IPS-NIHi11 (cell line): ENCODE measurements at places on chromosomes 1 and 21.

DNA sequence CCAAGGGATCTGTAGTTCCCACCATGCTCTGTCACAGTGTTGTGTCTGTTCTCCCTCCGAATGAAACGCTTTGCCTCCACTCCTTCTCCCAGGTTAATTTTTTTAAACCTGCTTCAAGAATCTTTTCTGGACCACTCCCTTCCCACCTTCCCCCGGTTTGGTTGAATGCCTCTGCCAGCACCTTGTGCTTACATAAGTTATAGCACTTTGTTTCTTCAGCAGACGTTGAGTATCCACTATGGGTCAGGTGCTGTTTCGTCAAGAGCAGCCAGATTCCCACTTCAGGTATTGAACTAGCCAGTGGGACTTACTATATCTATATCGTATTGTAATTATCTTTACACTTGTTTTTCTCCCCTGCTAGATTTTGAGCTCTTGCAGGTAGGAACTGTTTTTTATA lies 27.6 kb downstream of the TTF2 start:
- no peak for DNase-seq

DNA sequence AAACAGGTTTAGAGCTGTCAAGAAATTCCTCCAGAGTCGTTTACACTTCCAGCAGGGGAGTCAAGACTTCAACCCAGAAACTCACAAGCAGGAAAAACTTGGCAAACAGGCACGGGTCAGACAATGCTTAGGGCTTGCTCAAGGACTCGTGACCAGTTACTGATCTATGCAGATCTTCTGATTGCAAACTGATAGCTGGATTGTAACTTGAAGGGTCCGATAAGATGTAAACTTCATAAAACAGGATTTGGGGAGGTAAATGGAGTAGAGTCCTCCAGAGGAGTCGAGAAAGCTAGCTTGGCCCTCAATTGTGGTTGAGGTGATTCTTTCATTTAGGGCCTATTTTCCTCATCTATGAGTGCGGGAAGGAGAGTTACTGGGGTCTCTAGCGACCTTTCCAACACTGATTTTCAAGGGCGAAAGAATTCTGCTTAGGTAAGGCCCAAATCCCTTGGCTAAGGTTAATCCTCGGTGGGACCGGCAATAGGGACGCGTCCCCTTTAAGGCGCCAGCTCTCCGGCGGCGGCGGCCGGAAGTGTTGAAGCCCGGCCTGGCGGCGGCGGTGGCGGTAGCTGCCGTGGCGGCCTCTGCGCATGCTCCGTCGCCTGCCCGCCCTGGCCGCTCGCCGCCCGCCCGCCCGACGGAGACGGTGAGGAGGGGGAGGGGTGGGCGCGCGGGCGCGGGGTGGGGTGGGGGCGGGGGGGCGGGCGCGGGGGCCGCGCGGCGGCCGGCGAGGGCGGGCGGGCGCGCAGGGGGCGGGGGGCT lies at the start of gene GMEB1:
GMEB1 (plus strand) TSS at position 594 of the 765 bp plus-strand sequence. CDS start 14,829 bp downstream, outside the sequence.
- DNase-seq: peak; percentile 98

DNA sequence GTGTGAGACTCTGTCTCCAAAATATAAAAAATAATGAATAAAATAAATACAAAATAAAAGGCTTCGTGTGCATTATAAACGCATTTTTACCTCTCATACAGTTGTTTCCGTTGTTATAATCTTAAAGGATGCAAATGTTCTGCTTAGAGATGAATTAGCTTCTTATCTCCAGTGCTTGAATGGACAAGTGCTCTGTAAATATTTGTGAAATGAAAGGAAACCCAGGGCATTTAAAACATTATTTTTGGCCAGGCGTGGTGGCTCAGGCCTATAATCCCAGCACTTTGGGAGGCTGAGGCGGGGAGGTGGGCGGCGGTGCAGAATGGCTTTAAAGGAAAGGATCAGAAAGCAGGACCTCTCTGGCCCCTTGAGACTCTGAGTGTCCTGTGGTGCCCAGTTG lies 94.5 kb downstream of the HUNK start:
- DNase-seq: no peak

GRCh38 chr1:24317081-24317480 lies 2.1 kb upstream of the GRHL3 start:
- no peak for DNase-seq

DNA sequence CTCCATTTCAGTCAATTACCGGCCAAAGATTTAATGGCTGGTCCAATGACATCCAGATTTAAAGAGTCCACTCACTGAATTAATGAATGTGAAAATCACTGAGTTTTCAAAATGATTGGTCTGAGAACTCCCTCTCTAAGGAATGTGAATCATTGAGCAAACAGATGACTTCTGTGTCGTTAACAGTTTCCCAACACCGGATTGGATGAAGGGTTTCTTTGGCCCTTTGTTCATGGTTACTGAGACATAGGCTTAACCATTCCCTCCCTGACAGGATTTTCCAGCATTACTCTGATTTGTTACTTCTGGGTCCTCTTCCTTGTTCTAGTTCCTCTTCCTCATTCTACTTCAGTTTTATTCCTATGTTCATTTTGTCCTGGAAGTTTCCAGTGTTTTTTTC lies 1.5 kb upstream of the CLDN17 start:
- no peak for DNase-seq

DNA sequence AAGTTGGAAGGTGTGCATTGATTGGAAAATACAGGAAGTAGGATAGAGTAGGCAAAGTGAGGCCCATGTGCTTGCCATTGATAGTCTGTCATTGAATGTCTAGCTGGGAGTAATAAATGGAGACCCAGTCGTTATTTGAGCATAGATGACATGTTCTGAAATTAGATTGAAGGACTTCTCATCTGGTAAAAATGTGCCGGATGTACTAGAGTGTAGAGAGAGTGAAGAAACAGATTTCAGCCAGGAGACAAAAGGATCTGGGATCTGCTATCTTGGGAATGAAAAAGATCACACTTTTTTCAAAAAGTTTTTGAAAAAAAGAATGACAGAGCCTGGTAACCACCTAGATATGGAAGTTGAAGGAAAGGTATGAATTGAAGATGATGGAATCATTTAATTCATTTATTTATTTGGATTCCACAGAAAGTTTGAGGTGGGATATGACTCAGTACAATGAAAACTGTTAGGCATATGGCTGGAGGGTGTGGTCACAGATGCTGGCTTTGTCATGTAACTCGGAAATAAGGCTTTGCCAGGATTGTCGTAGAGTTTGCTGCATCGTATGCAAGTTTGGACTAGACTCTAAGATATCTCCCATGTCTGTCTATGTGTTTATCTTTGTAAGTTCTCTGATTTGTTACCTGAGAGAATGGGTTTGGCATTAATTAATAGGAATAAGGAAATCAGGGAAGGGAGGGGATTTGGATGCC lies 137.1 kb downstream of the PBX1 start:
- DNase-seq: no peak

DNA sequence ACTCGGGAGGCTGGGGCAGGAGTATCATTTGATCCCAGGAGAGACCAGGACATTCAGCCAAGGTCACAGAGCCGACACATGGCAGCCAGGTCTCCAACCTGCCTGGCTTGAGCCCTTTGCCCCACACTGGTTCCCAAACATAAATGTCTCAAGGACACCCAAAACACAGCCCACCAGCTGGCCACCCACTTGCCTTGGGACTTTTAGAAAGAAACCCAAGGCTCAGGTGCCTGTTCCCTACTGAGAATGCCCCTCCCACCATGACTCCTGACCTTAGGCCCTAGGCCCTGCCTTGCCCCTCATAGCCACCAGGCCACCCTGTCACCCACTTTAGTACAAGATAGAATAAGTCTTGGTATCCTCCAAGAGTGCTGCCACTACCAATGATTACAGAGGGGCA lies 41.9 kb upstream of the LRP8 start:
- DNase-seq: no peak

DNA sequence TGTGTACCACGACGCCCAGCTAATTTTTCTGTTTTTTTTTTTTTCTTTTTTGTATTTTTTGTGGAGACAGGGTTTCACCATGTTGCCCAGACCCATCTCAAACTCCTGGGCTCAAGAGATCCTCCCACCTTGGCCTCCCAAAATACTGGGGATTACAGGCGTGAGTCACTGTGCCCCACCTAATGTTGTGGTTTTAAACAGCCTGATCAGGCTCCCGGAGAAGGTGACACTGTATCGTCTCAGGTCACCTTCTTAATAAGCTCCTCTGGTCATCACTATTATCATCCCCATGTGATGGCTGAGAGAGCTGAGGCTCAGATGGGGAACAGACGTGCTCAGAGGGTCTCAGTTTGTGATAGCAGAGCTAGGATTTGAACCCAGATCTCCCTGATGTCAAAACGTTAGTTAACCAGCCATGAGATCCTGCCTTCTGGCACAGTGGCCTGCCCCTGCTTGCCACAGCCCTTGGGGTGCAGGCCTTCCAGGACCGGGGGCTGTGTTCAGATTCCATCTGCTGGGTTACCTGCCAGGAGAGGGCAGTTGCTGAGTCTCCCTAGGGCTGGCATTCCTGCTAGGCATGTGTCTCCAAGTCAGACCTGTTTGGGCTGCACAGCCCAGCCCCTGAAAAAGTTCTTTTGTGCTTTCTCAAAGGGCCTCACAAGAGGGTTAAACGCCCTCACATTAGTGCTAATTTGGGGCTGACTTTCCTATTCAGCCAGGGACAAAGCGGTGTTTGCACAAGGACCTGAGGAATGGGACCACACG lies 32.7 kb upstream of the GRHL3 start:
- peak; percentile 47 for DNase-seq

GRCh38 chr1:37752583-37753471 lies 12.1 kb downstream of the EPHA10 start:
- DNase-seq: peak; percentile 89

DNA sequence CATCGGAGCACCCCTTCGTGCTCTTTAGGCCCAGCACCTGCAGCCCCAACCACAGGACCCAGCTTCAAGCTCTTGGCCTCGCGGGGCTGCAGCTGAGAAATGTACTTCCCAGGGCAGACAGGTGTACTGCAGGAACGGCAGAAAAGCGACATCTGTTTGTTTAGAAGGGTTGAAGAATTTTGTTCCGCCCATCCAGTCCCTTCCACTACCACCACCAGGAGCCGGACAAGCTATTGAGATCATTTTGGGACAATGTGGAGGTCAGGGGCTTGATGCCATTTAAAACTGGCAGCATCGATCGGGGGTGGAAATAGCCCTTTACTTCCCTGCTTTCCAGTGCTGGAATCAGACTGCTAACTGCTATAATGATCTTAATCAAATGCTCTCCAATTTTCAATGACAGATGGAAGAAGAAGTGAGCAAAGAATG lies 1.7 kb downstream of the SERTAD4 start:
- no peak for DNase-seq

DNA sequence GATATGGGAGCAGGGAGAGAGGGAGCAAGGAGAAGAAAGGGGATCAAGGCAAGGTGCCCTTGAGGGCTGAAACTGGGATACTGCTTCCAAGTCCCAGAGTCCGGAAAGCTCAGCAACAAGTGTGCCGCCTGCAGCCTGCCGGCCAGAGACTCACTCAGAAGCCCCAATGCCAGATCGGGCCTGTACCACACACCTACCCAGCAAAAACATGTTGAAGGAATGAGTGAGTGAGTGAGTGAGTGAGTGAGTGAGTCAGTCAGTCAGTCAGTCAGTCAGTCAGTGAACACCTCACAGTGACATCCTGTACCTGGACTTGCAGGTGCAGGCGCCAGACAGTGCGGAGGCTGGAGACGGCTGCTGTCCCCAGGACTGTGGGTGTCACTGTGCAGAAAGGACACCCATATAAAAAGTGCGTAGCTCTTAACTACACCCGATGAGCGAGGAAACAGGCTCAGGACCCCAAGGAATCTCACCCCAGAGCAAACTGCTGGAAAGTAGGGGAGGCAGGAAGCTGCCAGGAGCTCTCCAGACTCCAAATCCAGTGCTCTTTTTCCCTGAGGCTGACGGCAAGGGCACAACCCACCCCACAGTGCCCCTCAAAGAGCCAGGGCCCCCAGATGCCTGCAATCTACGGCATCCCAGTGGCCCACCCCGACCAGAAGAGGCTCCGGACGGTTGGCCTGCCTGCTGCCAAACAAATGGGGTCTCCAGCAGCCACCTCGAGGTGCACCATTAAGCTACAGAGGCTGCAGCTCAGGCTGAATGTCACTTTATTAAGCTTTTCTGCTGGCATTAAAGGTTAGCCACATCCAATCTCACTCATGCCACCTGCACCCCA lies 261.7 kb downstream of the NPHP4 start:
- no peak for DNase-seq

DNA sequence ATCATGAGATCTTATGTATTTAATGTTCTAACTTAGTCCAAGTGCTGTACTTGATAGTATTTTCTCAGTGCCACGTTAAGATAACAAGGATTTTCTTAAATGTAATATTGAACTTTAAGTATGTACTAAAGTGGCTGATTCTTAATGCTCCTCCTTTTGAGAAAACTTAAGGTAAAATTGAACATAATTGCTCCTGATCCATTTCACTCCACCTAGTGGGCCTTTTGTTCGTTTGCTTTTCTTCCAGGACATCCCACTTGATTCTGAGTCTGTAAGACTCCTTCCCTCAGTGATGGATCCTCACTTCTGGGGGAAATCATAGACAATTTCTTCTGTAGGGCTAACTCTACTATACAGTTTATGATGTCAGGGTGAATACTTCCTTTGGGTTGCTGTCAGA lies 173.1 kb downstream of the LMO4 start:
- DNase-seq: no peak

- no peak for DNase-seq
Observed at GRCh38 chr1:101250656-101251272, 13.9 kb downstream of the S1PR1 start.

GRCh38 chr1:97073936-97074335 lies 352.4 kb downstream of the PTBP2 start:
- DNase-seq: no peak

DNA sequence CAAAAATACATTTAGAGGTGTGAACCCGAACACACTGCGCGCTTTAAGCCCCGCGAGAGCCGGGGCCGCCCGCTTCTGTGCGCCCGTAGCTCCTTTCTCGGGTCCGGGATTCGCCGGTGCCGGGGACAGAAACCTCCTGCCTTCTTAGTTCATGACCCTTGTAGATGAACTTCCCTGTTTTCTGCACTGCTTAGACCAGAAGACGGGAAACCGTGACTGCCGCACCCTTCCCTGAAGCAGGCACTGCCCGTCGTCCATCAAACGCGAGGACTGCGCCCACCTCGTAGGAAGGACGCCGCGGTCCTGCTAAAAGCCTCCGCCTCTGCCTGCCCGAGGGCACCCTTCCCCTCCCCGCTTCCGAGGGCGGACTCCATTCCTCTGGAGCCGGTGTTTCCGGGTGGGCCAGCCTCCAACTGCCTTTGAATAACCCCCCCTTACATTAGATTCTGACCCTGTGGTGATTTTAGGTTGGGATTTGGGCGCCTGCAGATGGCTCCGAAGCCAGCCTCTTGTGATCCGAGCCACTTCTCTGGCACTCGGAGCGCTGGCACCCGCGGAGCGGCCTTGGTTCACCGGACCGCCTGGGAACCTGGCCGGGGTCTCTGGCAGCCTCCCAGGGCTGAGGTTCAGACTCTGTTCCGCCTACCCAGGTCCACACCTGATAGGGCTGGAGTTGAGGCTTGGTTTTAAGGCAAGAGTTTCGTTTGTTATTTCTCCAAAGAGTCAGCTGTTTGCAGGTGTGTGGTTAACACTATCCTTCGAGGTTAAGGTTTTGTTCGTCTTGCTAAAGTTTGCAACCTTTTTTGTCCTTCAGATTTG lies 1.2 kb upstream of the PTTG1IP start:
- no peak for DNase-seq

- peak; percentile 46 for DNase-seq
Observed at GRCh38 chr1:180542113-180542837, 16.5 kb upstream of the OVAAL start.
